ENCODE measurements at places on chromosomes 5 and 9. TPM values are rescaled to one million over a fixed set of nuclear protein-coding genes. Genes with fewer than 3 reads are reported as not detected.
A peak's percentile ranks its signal among the peaks of the same experiment; 100 is the strongest.

Gene GABRA1
- total RNA-seq, result not detected

Gene GHR
- total RNA-seq, result 10.8 TPM

DNA sequence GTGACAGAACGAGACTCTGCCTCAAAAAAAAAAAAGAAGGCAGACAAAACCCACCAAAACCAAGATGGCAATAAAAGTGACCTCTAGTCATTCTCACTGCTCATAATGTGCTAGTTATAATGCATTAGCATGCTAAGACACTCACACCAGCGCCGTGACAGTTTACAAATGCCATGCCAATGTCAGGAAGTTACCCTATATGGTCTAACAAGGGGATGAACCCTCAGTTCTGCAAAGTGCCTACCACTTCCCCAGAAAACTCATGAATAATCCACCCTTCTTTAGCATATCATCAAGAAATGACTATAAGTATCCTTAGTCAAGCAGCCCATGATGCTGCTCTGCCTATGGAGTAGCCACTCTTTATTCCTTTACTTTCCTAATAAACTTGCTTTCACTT, 4.7 kb upstream of the BICD2 start:
- DNase-seq, result no peak

GRCh38 chr9:107025260-107026035, 162.5 kb downstream of the ZNF462 start:
- DNase-seq, result no peak

- no peak for DNase-seq
Measured at GRCh38 chr5:124060011-124060410, 548.0 kb downstream of the CSNK1G3 start.

GRCh38 chr9:13569602-13570067, 290.1 kb upstream of the MPDZ start:
- DNase-seq, result no peak

DNA sequence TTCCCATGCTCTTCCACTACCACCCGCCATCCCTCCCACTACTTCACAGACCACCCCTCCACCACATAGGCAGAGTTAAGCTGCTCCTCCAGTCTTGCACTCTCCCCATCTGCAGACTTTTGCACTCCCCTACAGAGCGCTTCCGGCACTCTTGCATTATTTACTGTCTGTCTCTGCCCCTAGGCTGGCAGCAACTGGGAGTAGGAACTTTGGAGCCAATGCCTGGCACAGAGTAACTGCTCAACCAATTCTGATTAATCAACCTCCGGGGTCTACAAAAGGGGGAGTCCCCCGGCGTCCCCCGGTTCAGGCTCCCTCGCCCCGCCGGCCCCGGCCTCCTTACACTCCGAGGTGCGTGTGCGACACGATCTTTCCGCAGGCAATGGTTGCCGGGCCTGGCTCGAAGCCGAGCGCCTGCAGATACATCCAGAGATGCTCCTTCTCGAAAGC, 498 bp downstream of the HAUS6 start:
- no peak for DNase-seq

DNA sequence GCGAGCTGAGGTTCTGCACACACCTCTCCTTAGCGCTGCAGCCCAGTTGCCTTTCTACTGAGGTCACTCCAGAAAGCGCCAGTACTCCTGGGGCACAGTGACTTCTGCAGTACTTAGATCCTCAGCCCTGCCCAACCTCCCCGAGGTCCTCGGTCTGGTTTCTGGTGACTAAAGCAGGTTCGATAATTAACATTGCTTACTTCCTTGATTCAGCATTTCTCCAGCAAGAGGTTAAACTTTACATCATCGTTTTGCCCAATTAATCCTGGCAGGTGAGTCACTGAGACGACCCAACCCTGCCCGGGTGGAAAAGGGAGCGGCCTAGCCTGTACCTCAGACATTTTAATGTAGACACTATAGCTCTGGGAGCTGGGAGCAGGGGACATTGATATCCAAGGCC, 77.6 kb downstream of the PLAC8L1 start:
- no peak for DNase-seq

DNA sequence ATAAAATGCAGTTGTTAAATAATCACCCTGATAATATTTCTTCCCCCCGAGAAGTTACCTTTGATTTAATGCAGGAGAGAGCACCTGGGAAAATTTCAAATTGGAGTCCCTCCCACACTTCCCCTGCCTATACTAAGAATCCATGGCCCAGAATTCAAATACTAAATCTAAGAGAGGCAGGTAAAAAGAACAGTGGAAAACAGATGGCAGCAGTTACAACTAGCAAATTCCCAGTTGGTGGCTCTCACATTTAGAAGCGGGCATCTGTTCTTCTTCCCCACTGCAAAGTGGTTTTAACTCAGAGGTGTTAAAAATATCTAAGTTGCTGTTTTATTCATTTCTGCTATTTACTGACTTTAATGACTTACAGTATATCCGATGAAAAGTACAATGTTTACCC, 210.4 kb upstream of the ELAVL2 start:
- no peak for DNase-seq

GRCh38 chr5:132283423-132284043, 10.7 kb upstream of the SLC22A4 start:
- DNase-seq, result peak; percentile 58

DNA sequence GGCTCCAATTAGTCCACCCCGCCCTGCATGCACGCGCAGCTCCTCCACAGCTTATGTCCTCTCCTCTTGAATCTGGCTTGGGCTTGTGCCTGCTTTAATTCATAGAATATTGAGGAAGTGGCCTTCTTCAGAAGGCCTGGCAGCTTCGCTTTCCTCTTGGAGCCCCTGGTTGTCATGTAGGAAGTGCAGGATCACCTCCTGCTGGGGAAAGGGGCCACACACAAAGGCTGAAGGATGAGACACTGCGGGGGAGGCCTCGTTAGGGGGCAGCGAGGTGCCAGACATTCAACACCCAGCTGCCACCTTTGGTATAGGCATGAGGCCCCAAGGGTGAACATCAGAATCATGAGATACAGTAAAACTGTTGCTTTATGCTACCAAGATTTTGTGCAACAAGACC, 2.7 kb upstream of the CNOT6 start:
- no peak for DNase-seq

GRCh38 chr5:132209131-132209530, 18.5 kb downstream of the P4HA2 start:
- no peak for DNase-seq

DNA sequence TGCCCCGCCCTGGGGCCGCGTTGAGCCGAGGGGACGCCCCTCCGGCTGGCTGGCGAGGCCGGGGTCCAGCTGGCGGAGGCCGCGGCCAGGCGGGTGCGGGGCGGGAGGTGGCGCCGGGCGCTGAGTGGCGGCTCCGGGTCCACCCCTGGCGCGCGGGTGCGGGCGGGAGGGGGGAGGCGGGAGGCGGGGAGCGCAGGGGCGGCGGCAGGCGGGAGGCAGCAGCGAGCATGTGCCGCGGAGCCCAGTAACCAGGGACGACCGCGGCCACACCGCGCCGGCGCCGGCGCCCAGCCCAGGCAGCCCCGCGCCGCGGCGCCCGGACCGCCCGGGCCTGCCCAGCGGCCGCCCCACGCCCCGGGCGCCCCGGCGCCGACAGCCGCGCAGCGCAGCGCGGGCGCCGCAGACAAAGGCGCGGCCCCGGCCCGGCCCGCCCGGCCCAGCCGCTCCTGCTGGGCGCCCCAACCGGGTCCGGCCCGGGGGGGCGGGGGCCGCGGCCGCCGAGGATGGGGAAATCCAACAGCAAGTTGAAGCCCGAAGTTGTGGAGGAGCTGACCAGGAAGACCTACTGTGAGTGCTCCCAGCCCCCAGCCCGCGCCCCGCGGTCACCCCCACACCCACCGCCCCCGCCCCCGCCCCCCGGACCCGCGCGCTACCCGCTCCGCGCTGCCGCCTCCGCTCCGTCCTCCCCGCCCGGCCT, at the start of gene NCS1:
Gene NCS1 (plus strand): TSS at position 244 of the 697 bp plus-strand sequence. CDS start 260 bp downstream, at position 504.
- peak; percentile 66 for DNase-seq

DNA sequence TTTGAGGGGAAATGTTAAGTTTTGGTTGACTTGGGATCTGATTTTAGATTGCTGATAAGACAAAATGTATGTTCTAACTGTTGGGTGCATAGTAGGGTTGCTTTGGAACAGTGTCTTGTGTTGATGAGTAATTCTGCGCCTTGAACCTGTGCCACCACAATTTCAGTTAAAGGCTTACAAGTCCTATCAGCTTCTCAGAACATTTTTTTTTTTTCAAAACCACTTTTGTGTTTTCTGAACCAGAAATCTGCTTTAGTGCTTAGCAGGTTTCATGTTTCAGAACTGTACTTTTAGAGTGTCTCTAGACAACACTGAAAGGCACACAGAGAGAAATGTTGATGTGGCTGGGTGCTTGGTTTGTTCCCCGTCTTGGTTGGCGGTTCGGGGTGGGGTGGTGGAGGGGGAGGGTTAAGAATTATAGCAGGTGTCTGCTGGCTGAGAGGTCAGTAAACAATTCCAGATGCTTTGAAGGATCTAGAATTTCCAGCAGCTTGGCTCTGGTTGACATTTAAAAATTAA, 84.6 kb downstream of the ANKRD55 start:
- DNase-seq, result no peak

- no peak for DNase-seq
Measured at GRCh38 chr5:87074934-87075541, 192.6 kb upstream of the RASA1 start.

DNA sequence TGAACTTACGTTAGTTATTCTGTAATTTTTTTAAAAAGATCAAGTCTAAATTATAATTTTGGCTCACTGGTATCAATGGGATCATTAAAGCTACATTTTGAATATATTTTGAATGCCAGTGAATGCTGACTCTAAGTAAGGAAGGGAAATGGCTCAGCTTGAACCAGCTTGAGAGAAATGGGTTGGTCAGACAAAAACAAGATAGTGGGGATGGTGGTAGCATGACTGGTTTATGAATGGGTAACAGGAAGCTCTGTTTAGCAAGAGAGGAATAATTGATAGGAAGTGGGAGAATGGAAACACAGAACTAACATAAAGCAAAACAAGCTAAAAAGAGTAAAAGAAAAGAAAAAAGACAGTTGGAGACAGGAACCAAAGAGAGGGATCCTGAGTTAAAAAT, 220.2 kb downstream of the ADAMTS6 start:
- DNase-seq, result no peak

GRCh38 chr9:113463418-113464285, at the start of gene RGS3:
Gene RGS3, plus strand, starts transcription at chr9:113463727. Its CDS starts 76 bp downstream, at chr9:113463803.
- peak; percentile 59 for DNase-seq

- no peak for DNase-seq
Measured at GRCh38 chr9:93141771-93142483, 7.9 kb upstream of the NINJ1 start.

DNA sequence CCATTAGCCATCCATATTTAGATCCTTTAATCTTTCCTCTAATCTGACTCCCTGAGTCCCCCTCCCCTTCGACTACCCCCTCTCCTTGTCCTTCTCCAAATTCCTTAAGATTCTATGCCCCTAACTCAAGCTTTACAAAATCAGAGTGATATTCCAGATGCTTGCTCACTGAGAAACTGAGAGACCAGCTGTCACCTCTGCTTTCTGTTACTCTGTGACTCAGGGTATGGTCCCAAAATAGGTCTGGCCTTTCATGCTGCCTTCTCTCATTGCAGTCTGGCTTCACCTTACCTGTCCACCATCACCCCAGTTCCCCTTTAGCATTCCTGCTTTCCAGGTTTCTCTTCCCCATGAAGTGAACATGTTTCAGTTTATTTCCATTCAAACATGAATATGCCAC, 383.3 kb upstream of the SLC30A5 start:
- DNase-seq, result no peak

DNA sequence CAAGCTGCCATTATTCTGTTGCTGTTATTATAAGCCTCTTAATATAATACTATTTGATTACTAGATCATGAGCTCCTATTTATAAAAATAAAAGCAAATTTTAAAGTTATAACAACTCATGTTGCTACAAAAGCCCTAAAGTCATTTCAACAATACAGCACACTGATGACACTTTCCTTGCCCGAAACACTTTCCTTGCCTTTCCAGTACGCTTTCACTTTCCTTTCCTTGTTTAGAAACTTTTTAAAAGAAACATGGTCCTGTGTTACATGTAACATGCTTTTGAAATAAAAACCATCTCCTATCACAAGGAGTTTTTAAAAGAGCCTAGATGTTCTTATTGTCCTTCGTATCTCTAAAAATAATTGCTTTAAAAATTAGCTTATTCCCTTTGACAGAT, 688.4 kb downstream of the PTPRD start:
- DNase-seq, result no peak

DNA sequence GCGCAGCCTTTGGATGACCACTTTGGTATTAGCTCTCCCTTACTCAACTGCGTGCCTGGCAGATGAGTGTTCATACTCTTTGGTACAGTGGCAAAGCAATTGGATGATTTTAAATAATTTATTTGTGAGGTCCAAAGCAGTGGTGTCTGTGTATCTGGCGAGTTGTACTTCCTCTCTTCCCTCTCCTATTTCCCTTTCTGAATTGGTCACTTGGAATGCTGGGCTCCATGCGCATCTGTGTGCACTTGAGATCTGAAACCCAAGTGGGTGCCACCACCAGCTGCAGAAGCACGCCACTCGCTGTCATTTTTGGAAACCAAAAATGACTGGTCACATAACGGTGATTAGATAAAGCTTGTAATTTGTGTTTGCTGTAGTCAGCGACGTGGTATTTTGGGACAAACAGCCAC, 386.0 kb upstream of the KLF4 start:
- no peak for DNase-seq

DNA sequence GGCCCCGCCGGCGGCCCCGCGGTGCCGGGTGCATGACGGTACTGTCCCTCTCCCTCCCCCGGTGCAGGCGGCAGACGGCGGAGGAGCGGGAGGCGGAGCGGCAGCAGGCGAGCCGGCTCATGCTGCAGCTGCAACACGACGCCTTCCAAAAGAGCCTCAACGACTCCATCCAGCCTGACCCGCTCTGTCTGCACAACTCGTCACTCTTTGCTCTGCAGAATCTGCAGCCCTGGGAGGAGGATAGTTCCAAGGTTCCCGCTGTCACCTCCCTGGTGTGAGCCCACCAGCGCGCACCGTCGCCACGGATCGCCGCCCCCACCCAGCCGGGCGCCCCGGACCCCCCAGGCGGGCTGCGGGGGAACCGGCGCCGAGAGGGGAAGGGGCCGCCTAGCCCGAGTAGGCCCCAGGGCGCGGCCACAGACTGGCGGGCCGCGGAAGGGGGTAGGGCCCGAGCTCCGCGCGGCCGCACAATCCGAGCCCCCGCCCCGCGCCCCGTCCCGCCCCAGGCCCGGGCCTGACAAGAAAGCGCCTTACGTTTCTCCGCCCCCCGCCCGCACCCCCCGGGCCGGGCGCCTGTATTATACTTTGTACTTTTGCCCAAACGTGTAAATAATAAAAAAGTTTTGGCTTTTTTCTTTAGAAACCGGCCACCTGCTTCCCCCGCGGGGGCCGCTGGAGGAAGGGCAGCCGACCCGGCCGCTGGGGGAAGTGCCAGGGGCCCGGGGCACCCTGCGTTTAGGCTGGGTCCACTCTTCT, 2.5 kb downstream of the TLX3 start:
- DNase-seq, result no peak

GRCh38 chr5:78905084-78905938, 79.8 kb downstream of the ARSB start:
- no peak for DNase-seq

- no peak for DNase-seq
Measured at GRCh38 chr9:3477236-3477834, 48.5 kb downstream of the RFX3 start.
